ENCODE measurements at places on chromosomes 5 and 9.

DNA sequence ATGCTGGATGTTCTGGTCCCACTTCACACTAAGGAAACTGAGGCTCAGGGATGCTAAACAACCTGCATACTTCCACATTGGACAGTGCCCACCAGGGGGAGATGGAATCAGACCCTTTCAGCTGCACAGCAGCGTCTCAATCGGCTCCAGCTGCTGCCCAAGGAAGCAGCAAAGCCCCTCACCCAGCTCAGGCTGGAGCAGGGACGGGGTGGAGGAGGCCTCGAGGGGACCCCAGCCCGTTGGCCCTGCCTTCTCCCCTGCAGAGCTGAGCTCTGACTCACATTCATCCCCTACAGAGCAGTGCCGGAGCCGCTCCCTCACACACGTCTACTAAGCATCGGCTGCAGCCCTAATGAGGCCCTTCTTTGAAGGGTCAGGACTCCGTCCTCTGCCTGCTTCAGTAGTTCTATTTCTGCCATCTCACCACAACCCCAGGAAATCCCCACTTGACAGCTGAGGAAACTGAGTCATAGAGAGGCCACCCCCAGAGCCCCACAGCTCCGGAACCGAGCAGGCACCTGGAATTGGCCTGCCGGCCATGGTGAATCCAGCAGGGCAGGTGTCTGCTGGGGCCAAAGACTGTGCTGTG, 21.5 kb upstream of the SUSD3 start:
- no peak for DNase-seq

DNA sequence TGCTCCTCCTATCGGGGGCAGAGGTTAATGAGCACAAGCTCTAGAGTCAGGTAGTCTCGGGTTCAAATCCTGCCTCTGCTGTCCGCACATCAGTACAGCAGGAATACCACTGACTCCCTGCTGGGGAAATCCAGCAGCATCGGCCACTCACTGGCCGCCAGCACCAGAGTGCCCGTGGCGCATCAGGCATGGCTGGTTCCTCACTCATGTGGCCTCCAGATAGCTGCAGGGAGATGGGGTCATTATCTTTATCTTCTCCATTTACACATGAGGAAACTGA, 137.6 kb upstream of the COL5A1 start:
- no peak for DNase-seq

DNA sequence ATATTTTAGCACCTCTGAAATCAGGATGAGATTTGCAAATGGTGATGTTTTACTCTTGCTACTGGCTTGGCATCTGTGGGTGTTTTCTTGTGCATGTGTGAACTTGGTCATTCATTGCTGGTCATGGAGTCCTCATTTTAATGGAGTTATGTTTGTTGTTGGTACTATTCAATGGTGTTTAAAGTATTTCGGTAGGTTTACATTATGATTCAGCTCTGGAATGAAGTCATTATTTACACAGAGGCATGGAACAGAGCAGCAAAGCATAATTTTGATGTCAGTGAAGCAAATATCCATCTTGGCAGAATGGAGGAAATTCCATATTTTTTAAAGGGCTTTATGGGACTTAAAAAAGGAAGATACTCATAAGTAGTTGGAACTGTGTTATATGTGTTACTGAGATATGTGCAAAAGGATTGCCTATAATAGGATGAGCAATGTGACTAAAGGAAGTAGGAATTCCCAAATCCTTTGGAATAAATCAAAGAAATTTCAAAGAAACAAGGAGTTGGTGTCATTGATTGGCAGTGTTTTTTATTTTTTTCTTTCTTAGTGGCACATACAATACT, 147.4 kb downstream of the ACTBL2 start:
- no peak for DNase-seq

DNA sequence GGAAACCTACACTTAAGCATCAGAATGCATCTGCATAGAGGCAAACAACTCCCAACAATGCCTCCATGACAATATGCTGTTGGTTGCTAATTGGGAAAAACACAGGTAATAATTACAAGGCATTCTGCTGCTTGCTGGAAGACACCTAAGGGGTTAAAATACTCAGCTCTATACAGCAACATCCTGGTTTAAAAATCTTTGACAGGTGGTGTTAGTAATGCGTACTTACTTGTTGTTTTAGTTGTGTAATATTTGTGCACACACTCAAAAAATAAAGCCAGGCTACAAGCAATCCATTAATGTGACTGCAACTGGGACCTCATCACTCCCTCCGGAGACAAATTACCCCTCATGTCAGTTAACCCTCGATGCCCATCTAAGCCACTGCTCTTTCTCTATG, 126.3 kb upstream of the ELL2 start:
- DNase-seq: no peak

- no peak for DNase-seq
Observed at GRCh38 chr5:79418276-79418675, 95.7 kb downstream of the HOMER1 start.

DNA sequence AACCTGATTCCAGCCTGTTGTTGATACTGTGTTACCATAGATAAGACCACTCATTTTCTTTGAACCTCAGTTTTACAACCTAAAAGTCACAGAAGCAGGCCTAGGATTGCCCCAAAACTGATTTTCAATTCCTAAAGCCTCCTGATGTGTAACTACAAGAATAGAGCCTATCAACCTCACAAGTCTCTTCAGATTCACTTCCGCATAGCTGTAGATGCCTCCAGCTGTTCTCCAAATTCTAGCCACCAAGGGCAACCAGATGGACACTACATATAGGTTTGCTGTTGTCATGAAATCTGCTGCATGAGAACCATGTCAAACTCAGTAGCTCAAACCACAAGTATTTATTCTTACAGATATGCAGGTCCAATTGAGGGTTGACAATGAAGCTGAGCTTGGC, 143.5 kb downstream of the SPATA31D1 start:
- no peak for DNase-seq

- no peak for DNase-seq
Observed at GRCh38 chr9:133375116-133375723, 640 bp downstream of the SURF4 start.

DNA sequence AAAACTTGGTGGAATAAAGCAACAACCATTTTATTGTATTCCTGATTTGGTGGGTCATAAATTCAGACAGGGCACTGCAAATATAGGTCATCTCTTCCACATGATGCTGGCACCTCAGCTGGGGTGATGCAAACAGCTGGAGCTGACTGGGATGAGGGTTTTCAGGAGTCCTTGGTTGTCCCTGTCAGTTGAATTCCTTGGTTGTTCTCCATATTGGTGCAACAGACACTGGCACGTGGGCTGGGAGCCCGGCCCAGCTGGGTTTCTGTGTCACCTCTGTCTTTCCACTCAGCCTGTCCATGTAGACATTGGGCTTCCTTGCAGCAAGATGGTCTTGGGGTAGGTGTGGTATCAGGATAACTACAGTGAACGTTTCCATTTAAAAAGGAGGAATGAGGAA, 518.0 kb upstream of the MEF2C start:
- no peak for DNase-seq

DNA sequence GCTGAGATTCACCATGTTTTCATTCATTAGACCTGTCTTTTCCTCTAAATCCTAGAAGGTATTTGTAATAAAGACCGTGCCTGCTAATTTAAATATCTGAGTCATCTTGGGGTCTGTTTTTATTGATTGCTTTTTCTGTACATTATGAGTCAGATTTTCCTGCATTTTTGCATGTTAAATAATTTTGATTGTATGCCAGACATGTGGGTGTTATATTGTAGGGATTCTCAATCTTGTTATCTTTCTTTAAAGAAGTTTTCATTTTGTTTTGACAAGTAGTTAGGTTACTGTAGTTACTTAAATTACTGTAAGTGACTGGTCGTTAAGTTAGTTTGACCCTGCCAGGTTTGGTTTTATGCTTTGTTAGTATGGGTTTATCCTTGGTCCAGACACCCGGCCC, 35.1 kb downstream of the EXOSC2 start:
- DNase-seq: no peak

DNA sequence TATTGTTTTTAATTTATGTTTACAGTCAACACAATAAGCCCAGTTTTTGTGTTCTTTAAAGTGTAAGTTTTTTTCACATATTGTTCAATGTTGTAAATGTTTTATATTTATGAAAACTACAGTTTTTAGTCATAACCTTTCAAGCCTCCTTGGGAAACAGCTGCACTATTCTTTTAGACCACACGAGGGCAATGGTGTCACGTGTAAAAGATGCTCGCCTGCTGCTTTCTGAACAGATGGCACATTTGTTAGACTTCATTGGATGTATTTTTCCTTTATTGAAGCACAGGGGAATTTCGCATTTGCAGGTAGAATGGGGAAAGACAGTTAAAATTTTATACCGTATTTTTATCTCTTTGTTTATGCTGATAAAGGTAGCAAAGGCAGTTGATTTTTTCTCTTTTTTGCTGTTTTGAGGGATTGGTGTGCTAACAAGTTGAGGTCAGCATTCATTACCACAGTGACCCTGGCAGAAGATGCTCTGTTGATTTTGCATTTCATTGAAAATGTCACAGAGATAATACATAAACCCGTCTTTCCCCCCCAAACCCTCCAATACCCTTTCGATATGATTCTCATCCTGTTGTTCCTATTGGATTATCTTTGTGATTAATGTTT, 59.0 kb downstream of the MAT2B start:
- no peak for DNase-seq

- no peak for DNase-seq
Observed at GRCh38 chr9:136403915-136404800, 4.2 kb upstream of the SNAPC4 start.

DNA sequence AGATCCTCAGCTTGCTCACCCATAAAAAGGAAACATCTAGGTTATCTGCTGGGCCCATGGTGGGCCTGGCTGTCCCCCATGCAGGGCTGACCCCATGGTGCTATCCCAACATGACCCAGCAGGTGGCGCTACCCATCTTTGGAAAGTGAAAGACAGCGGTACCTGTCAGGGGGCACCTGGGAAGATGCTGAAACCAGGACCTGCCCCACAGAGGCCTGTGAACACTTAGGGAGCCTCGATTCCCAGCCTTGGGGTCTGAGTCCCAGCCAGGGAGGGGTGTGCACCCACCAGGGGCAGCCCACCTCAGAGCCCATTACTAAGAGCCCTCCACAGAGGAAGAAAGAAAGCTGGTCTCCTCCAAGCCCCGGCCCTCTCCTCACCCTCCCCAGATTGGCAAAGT, 46.6 kb upstream of the IPPK start:
- no peak for DNase-seq

- DNase-seq: no peak
Observed at GRCh38 chr5:93454896-93455295, 126.1 kb downstream of the NR2F1-AS1 start.

- DNase-seq: no peak
Observed at GRCh38 chr5:79707535-79707934, 17.9 kb downstream of the CMYA5 start.

- no peak for DNase-seq
Observed at GRCh38 chr5:81904861-81905260, 67.0 kb upstream of the ATG10 start.

DNA sequence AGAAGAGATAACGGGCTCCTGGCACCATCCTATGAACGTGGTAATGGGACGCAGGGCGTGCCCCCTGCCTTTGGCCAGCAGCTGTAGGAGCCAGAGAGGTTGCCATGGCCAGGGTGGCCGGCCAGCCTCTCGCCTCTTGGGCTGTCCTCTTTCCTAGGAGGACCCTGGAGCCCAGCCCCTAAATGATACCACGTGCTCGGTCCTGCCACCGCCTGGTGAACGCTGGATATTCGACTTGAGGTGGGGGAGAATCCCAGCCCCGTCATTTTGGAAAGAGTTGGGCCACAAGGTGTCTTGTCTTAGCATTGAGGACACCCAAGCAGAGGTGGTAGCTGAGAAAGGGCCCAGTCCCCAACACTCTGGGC, 391 bp upstream of the NRG2 start:
- DNase-seq: no peak

DNA sequence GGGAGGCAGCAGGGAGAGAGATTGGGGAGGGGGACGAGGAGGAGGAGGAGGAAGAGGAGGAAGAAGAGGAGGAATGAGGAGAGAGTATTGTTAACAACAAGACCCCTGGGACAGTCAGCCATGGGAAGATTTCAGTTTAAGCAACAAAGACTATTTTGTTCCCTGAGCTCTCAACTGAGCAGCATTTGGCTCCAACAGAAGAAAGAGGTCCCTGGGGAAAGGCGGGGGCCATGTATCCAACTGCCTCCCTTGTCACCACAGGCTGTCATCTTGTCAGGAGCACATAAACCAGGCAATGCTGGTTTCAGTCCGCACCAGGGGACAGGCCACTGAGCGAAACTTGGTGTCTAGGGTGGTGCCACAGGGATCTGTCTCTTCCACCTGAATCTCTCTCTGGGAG, 316.1 kb downstream of the TLE1 start:
- no peak for DNase-seq

- DNase-seq: no peak
Observed at GRCh38 chr9:38380230-38380871, 12.2 kb upstream of the ALDH1B1 start.

DNA sequence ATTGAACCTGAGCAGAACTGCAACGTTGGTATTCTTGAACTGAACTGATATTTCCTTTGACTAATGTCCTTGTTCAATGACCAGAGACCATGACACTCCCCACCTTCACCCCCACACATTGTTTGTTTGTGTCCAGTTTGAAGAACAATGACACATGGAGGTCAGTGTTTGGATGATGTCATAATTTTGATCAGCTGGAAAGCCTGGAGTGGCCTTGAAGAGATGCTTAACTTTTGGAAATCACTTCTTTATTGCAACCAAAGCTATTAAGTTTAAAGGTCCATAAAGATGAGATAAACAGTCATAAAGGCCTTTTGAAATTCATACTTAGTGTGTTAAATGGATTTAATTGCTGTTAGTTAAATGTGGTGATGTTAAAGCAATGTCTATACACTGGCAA, 92.7 kb downstream of the TMC1 start:
- no peak for DNase-seq

DNA sequence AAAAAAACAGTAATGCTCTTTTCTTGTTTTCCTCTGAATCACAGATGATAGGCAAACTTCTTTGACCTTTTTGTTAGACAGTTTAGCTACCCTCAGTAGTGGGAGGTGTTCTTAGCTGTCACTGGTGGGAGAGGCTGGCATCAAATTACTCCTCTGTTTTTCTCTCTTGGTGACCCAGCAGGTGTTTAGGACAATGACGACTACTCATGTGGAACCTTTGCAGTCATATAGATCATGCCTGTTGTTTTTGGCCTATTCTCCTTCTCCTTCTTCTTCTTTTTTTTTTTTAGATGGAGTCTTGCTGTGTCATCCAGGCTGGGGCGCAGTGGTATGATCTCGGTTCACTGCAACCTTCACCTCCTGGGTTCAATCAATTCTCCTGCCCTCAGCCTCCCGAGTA, 15.4 kb upstream of the NPR2 start:
- DNase-seq: peak; percentile 53

- DNase-seq: no peak
Observed at GRCh38 chr5:14213253-14213652, 70.1 kb downstream of the TRIO start.

DNA sequence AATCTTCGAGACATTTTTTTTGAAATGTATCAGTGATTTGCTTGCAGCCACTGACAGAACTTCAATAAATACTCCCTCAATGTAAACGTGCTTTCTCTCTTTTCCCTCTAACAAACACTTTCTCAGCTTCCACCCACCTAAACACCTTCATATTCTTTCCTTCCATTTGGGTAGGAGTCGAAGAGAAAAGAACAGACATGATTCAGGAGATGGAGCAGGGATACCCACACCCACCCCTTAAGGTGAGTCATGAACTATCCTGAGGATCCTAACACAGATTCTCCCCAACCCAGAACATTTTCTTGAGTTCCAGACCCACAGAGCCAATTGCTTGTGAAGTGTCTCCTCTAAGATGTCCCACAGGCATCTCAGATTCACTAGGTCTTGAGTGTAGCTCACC, 488.8 kb downstream of the CDK5RAP2 start:
- no peak for DNase-seq

- DNase-seq: no peak
Observed at GRCh38 chr5:135440916-135441315, 6.2 kb downstream of the DCANP1 start.

Measured in NCI-H2081 treated with DMSO at 0.1 percent for 48 hours (cell line).